ENCODE measurements at places on chromosomes 1 and 21.

DNA sequence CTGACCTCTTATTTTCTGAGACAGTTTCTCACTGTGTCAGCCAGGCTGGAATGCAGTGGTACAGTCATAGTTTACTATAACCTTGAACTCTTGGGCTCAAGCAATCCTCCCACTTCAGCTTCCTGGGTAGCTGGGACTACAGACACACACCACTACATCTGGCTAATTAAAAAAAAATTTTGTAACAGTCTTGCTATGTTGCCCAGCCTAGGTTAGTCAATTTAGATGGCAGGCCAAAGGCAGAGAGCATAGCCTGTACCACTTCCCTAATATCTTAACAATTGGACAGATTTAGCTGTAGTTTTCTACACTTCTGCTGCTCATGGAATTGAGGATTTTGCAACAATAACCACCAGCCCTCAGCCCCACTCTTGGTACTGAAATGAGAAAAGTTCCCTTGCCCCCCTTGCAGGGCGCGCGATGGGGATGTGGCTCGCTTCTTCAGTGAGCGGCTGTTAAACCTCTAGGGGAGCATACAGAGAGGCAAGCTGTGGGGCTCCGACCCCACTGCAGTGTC lies 34.9 kb upstream of the PTGFRN start:
- no peak for DNase-seq

DNA sequence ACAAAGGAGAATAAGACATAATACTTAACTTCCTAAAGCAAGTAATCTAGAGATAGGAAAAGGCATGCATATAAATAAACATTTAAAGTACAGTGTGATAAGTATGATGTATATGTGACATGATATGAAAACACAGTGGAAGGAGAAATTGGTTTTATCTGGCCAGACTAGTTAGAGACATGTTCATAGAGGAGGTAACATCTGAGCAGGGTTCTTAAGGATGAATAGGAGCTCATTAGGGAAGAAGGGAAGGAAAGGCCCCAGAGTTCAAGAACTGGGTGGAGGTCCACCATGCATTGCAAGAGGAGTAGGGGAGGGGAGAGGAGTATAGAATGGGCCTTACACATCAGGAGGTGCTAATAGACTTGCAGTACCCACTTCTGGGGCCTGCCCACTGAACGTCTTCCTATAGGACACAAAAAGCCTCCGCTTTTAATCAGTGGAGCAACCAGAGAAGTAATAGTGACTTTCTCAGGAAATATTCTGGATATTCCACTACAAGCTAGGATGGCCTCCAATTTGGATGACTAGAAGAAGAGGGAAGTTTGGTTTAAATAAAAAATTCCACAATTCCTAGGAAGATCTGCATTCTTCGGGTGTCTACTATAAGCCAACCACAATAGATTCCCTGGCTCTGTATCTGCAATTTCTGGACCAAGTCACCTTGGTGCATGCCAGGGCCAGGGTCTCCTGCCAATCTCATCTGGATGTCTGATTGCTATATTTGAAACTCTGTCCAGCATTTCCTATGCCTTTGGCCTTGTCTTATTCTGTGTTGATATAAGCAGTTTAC lies 41.9 kb downstream of the NGF start:
- no peak for DNase-seq

- no peak for DNase-seq
Observed at GRCh38 chr1:197200272-197200899, 53.9 kb upstream of the ASPM start.

DNA sequence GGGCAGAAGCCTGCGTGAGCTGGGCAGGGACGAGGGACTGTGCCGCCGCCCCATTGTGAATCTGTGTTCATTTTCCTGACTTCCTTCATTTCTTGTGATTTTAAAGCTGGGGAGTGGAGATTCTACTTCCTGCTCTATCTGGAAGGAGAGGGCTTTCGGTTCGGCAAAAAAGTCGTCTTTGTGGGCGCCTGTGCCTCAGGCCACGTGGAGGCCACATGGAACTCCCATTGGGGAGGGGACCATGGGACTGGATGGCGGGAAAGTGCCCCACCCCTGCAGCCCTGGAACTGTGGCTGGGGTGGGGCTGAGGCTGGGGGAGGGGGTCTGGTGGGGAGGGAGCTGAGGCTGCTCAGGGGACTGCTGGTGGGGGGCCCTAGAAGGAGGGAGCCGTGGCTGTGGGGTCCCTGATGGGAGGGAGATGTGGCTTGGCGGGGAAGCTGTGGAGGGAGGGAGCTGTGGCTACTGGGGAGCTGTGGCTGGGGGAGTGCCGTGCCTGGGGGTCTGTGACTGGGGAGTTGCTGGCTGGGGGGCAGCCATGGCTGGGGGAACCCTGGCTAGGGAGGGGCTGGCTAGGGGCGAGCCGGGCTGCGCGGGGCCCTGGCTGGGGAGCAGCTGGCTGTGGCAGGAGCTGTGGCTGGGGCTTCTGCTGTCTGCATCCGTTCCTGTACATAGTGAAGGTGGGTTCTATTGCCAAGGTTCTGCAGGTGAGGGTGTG lies 31.5 kb downstream of the COL18A1 start:
- no peak for DNase-seq

- no peak for DNase-seq
Observed at GRCh38 chr1:14783592-14783886, 185.1 kb downstream of the KAZN start.

GRCh38 chr1:155125946-155126555 lies 1.6 kb upstream of the EFNA1 start:
- DNase-seq = no peak

Data from NCI-H2081 treated with DMSO at 0.1 percent for 48 hours (cell line).